Activated CD8-positive, alpha-beta T cell treated with anti-CD3 and anti-CD28 coated beads, Interleukin-2, amount 10 ng/mL, durations not matched to agents 7 days and 5 days (primary cell): ENCODE measurements at places on chromosomes 2 and 18. TPM values are rescaled to one million over a fixed set of nuclear protein-coding genes. Genes with fewer than 3 reads are reported as not detected.

- H3K27me3 ChIP-seq = no peaks in the 10 kb centered on the region
- DNase-seq = no peak
- no peak overlapping the region for H3K4me3 ChIP-seq
- peaks cover 1% of the 10 kb centered on the region for H3K4me1 ChIP-seq
- H3K36me3 ChIP-seq = no peaks in the 10 kb centered on the region
Measured at GRCh38 chr2:189424961-189425360, 16.3 kb upstream of the WDR75 start.

GRCh38 chr2:188798159-188798558 is 176.0 kb upstream of the COL3A1 start:
- H3K36me3 ChIP-seq = no peaks in the 10 kb centered on the region
- no peak for DNase-seq
- no peak overlapping the region for H3K27ac ChIP-seq
- H3K4me3 ChIP-seq = no peak overlapping the region

DNA sequence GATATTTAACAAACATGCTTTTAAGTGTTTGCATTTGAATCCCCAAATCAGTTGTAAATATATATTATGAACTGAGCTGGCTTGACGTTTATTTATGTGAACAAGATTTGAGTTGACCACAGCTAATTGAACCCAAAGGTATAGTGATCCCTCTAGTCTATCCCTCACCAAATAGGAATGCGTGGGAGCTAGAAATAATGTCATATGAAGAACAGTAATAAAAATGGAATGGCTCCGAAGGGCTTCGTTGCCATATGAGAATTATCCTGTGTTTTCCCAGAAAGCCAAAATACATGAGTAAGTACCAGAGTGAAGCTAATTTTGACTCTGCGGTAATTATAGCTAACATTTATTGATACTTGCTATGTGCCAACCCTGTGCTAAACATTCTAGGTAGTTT is 142.7 kb downstream of the ADCYAP1 start:
- no peak overlapping the region for H3K27ac ChIP-seq
- no peak for DNase-seq
- H3K27me3 ChIP-seq = no peaks in the 10 kb centered on the region
- no peaks in the 10 kb centered on the region for H3K36me3 ChIP-seq
- no peaks in the 10 kb centered on the region for H3K4me1 ChIP-seq

- no peak for DNase-seq
- H3K36me3 ChIP-seq = no peaks in the 10 kb centered on the region
- peaks cover 16% of the 10 kb centered on the region for H3K27me3 ChIP-seq
- no peaks in the 10 kb centered on the region for H3K4me1 ChIP-seq
- H3K4me3 ChIP-seq = no peak overlapping the region
- no peak overlapping the region for H3K27ac ChIP-seq
Measured at GRCh38 chr2:239891698-239892097, 133.4 kb downstream of the NDUFA10 start.

DNA sequence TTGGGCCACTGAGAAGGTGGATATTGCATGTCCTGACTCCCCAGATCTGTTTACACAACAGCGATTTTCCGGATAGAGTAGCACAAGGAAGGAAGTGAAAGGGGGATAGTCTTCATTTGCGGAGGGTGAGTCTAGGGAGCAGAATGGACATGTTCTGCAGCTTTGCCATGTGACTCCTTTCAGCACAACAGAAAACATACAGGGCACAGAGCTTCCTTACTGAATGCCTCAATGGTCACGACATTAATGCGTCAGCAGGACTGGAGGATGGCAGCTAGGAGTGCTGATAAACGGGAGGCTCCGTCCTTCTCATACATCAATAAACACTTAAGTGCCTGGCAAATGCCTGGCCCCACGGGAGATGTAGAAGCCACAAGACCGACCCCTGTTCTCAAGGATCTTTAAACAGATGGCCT is 163.0 kb downstream of the FAM210A start:
- peaks cover 6% of the 10 kb centered on the region for H3K36me3 ChIP-seq
- H3K27me3 ChIP-seq = no peaks in the 10 kb centered on the region
- no peak for DNase-seq
- no peak overlapping the region for H3K27ac ChIP-seq
- no peak overlapping the region for H3K4me3 ChIP-seq

GRCh38 chr2:214549946-214550345 is 139.1 kb downstream of the VWC2L start:
- DNase-seq = no peak
- no peaks in the 10 kb centered on the region for H3K36me3 ChIP-seq
- H3K4me1 ChIP-seq = no peaks in the 10 kb centered on the region
- no peak overlapping the region for H3K27ac ChIP-seq
- H3K4me3 ChIP-seq = no peak overlapping the region

GRCh38 chr18:62976227-62976626 is 260.9 kb downstream of the PHLPP1 start:
- H3K36me3 ChIP-seq = no peaks in the 10 kb centered on the region
- no peak overlapping the region for H3K4me3 ChIP-seq
- H3K27me3 ChIP-seq = no peaks in the 10 kb centered on the region
- no peaks in the 10 kb centered on the region for H3K4me1 ChIP-seq
- H3K27ac ChIP-seq = no peak overlapping the region

DNA sequence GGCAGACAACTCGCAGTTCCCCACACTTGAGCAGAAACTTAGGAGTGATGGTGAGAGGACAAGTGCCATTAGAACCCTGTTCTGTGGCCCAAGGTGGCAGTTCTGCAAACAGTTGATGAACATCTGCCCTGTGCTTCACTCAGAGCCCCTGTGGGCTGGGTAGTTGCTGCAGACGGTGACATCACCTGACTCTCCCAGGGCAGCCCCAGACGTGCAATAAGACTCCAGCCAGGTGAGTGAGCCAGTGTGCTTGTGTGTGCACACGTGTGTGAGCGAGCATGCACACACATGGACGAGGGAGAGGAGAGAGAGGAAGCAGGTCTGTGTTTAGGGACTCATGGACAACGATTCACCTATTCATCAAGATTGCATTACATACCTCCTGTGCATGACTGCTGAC is 136.0 kb upstream of the GLI2 start:
- no peak overlapping the region for H3K27ac ChIP-seq
- no peak for DNase-seq
- no peaks in the 10 kb centered on the region for H3K36me3 ChIP-seq
- no peaks in the 10 kb centered on the region for H3K4me1 ChIP-seq
- H3K4me3 ChIP-seq = no peak overlapping the region

DNA sequence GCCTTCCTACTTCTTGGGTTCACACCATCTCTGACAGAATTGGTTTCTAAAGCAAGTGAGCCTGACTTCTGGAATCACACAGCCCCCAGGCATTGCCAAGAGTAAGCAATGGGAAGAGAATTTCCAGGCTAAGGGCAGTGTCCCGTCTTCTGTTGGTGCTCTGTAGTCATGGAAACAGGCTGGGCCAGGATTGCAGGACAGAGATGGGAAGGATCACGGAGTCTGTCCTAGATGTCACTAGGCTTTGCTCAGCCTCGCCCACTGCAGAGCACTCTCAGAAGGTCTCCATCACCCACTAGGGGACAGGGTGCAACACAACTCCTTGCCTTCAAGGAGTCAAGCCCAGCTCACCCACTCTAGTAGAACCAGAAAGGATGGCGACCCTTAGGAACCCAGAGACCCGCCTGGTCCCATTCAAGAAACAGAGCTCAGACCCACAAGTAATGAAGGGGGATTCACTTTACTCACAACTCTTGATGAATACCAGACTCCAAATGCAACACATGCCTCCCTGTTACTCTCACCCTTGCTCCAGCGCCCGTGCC is 48.6 kb upstream of the TEX51 start:
- peaks cover 13% of the 10 kb centered on the region for H3K27me3 ChIP-seq
- no peak overlapping the region for H3K27ac ChIP-seq

- peaks cover 43% of the 10 kb centered on the region for H3K4me1 ChIP-seq
- DNase-seq = no peak
- H3K27me3 ChIP-seq = no peaks in the 10 kb centered on the region
- no peaks in the 10 kb centered on the region for H3K36me3 ChIP-seq
Measured at GRCh38 chr18:13382954-13383827, 164.6 kb downstream of the LDLRAD4 start.

- H3K4me1 ChIP-seq = no peaks in the 10 kb centered on the region
- peaks cover 3% of the 10 kb centered on the region for H3K27me3 ChIP-seq
- DNase-seq = no peak
- no peak overlapping the region for H3K4me3 ChIP-seq
- H3K36me3 ChIP-seq = no peaks in the 10 kb centered on the region
- H3K27ac ChIP-seq = no peak overlapping the region
Measured at GRCh38 chr2:9255416-9255815, 48.8 kb downstream of the ASAP2 start.

DNA sequence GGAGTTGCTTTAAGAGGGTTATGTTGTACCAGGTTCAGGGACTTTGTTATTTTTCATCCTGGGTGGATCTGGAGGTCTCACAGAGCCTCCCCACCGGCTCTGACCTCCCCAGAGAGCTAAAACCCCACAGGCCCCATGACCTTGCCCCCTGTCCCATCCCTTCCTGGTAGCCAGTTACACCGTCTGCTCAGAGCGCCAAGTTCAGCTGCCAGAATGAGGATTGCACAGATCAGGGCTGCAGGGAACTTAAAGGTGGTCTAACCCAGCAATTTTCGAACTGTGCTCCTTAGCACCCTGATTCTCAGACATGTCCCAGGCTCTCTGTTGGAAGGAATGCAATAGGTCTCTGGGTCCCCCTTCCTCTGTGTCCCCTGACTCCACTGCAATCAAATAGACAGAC is 32.1 kb downstream of the ATOH8 start:
- H3K27me3 ChIP-seq = peaks cover 9% of the 10 kb centered on the region
- no peak overlapping the region for H3K4me3 ChIP-seq
- H3K4me1 ChIP-seq = peaks cover 13% of the 10 kb centered on the region
- no peaks in the 10 kb centered on the region for H3K36me3 ChIP-seq
- no peak for DNase-seq
- peak overlapping the region; percentile 46 for H3K27ac ChIP-seq

- H3K27ac ChIP-seq = no peak overlapping the region
- peaks cover 6% of the 10 kb centered on the region for H3K27me3 ChIP-seq
- no peak overlapping the region for H3K4me3 ChIP-seq
Measured at GRCh38 chr18:63890237-63890949, 2.9 kb downstream of the SERPINB2 start.

GRCh38 chr2:120893811-120894584 is 158.3 kb downstream of the GLI2 start:
- H3K27ac ChIP-seq = no peak overlapping the region
- no peaks in the 10 kb centered on the region for H3K36me3 ChIP-seq
- no peak for DNase-seq
- H3K4me1 ChIP-seq = no peaks in the 10 kb centered on the region
- no peak overlapping the region for H3K4me3 ChIP-seq

DNA sequence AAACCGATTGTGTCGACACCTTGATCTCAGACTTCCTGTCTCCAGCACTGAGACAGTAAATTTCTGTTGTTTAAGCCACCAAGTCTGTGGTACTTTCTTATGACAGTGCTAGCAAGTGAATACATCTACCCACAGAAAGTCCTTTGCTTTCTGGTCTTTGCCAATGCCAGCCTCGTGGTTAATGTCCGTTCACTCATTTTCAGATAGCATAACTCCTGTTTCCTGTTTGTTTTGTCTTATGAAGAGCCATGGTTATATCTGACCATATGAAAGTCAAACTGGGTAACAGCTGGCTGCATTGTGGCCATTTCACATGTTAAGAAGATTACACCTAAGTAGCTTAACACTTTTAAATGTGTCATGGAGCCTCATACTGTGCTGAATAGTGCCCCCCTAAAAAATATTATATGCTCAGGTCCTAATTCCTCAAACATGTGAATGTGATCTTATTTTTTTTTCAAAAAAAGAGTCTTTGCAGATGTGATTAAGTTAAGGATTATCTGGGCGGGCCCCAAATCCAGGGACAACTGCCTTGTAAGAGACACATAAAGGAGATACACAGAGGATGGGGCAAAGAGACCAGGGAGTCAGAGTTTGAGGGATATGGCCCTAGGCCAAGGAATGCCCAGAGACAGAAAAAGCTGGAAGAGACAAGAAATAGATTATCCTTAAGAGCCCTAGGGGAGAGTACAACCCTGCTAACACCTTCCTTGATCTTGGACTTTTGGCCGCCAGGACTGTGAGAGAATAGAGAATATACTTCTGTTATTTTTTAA is 118.0 kb downstream of the KCNE4 start:
- no peaks in the 10 kb centered on the region for H3K36me3 ChIP-seq
- no peak overlapping the region for H3K27ac ChIP-seq
- H3K27me3 ChIP-seq = no peaks in the 10 kb centered on the region
- no peak overlapping the region for H3K4me3 ChIP-seq
- no peak for DNase-seq
- no peaks in the 10 kb centered on the region for H3K4me1 ChIP-seq

DNA sequence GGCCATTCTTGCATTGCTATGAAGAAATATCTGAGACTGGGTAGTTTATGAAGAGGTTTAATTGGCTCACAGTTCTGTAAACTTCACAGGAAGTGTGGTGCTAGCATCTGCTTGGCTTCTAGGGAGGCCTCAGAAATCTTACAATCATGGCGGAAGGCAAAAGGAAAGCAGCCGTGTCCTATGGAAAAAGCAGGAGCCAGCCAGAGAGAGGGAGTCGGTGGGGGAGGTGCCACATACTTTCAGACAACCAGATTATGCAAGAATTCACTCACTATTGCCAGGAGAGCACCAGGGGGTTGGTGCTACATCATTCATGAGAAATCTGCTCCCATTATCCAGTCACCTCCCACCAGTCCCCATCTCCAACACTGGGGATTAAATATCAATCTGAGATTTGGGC is 64.1 kb downstream of the CPS1 start:
- H3K27me3 ChIP-seq = no peaks in the 10 kb centered on the region
- H3K27ac ChIP-seq = no peak overlapping the region
- H3K4me1 ChIP-seq = no peaks in the 10 kb centered on the region
- H3K4me3 ChIP-seq = no peak overlapping the region
- no peaks in the 10 kb centered on the region for H3K36me3 ChIP-seq

- H3K4me3 ChIP-seq = peak overlapping the region; percentile 31
- no peak for DNase-seq
- peaks cover 8% of the 10 kb centered on the region for H3K36me3 ChIP-seq
- H3K27me3 ChIP-seq = peaks cover 2% of the 10 kb centered on the region
Measured at GRCh38 chr2:147490401-147491261, 354.2 kb upstream of the ACVR2A start.

GRCh38 chr2:11856095-11856494 is 109.7 kb downstream of the LPIN1 start:
- DNase-seq = no peak
- peaks cover 4% of the 10 kb centered on the region for H3K36me3 ChIP-seq
- peaks cover 8% of the 10 kb centered on the region for H3K27me3 ChIP-seq
- H3K4me1 ChIP-seq = peaks cover 3% of the 10 kb centered on the region

GRCh38 chr18:56509656-56510055 is 128.7 kb downstream of the TXNL1 start:
- H3K27me3 ChIP-seq = peaks cover 2% of the 10 kb centered on the region
- no peak overlapping the region for H3K4me3 ChIP-seq
- no peak for DNase-seq
- no peak overlapping the region for H3K27ac ChIP-seq

- no peaks in the 10 kb centered on the region for H3K27me3 ChIP-seq
- H3K4me3 ChIP-seq = no peak overlapping the region
- peak; percentile 46 for DNase-seq
Measured at GRCh38 chr2:230797515-230798495, 66.9 kb upstream of the ITM2C start.

GRCh38 chr2:134142341-134142738 is 111.5 kb upstream of the MGAT5 start:
- H3K4me3 ChIP-seq = no peak overlapping the region
- no peaks in the 10 kb centered on the region for H3K27me3 ChIP-seq
- H3K36me3 ChIP-seq = peaks cover 8% of the 10 kb centered on the region
- no peak for DNase-seq
- H3K4me1 ChIP-seq = peaks cover 36% of the 10 kb centered on the region

Gene INO80C
- total RNA-seq = 12.9 TPM

Gene EFHD1
- 6.6 TPM for total RNA-seq

Gene TMEM178A
- total RNA-seq = not detected

Gene ALS2
- total RNA-seq = 13.9 TPM

Gene MC5R
- total RNA-seq = not detected

Gene ST6GAL2
- total RNA-seq = not detected

Gene CYP27A1
- total RNA-seq = not detected

Gene TBC1D8
- 0.70 TPM for total RNA-seq

Gene GAL3ST2
- total RNA-seq = 0.34 TPM

Gene RSAD2
- 72.4 TPM for total RNA-seq
